ENCODE measurements at places on chromosomes 5 and 9.

GRCh38 chr5:15902066-15902465 lies 277.5 kb downstream of the MARCHF11 start:
- no peak for DNase-seq

- no peak for DNase-seq
These were observed at the start of gene FBXL7 for GRCh38 chr5:15499528-15500324. Gene FBXL7 (plus strand): TSS chr5:15500180.

- no peak for DNase-seq
These were observed 142.2 kb downstream of the PRDM9 start for GRCh38 chr5:23649594-23649993.

DNA sequence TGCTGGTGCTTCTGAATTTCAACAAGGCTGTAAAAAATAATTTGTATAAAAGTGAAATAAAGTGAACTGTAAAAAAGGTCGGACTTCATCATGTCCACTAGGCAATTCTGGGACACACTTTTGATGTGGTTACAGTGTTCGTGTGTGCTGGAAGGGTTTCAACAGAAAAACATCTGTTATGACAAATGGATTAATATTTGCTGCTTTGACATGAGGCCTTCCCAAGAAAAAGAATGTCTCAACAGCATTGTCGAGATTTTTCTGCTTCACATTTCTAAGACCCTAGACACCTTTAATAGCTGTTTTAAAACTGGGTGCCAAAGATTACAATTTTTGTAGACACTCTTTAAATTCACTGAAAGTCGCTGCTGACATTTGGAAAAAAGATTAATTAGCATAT lies 216.6 kb downstream of the SLC12A2 start:
- DNase-seq, result no peak

DNA sequence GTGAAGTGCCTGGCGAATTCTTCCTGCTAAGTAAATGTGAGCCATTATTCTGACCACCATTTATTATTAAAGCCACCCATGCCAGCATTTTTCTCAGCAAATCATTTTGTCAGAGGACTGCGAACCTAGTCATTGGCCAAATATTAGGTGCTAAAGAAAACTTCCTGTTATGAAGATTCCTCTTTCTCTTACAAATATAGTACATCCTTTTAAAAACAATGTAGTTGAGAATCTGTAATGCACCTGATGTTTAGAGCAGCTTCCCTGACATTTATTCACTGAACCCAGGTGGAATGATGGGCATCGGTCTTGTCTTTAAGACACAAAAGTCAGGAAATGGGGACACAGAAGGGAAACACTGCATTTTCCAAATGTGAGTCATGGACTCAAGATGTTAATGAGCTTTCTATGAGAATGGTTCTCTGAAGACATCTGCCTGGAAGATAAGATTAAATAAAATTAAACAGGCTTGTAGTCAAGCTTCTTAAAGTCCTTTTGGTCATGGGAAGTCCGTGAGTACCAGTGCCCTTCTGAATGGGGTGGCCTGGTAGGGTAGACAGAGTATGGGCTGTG lies 290.6 kb downstream of the FBXL7 start:
- no peak for DNase-seq

GRCh38 chr9:107142430-107142829 lies 140.6 kb upstream of the RAD23B start:
- no peak for DNase-seq

DNA sequence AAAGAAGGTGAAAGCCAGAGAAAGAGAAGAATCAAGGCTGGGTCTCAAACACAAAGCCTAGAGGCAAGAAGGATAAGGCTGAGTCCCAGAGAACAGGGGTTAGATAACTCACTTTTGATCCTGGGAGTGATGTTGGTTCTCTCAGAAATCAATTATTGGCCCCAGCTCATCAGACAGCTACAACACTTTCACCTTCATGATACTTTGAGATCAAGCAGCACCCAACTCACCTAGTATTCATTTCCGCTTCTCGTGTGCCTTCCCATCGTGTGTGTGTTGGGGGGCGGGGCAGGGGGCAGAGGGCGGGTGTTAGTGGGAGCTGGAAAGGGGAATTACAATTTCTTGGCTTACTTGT lies 92.2 kb upstream of the RAD23B start:
- DNase-seq, result no peak

DNA sequence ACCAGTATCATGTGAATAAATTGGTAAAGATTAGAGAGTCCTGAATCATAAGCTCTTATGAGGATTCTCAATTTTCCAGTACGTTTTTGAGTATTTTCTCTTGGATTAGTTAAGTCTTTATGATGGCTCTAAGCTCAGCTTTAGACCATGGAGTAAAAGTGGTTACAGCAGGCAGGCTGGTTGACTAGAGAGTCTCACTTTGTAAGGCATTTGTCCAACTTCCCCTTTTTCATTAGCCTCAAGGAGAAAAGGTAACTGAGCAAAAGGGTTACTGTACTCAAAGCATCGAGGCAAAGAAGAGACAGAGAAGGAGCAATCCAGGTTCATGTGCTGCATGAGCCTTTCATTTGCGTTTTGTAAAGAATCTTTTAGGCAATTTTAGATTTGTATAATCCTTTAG lies 8.5 kb downstream of the NOP16 start:
- no peak for DNase-seq

GRCh38 chr5:180043377-180043776 lies 28.2 kb downstream of the RNF130 start:
- no peak for DNase-seq

DNA sequence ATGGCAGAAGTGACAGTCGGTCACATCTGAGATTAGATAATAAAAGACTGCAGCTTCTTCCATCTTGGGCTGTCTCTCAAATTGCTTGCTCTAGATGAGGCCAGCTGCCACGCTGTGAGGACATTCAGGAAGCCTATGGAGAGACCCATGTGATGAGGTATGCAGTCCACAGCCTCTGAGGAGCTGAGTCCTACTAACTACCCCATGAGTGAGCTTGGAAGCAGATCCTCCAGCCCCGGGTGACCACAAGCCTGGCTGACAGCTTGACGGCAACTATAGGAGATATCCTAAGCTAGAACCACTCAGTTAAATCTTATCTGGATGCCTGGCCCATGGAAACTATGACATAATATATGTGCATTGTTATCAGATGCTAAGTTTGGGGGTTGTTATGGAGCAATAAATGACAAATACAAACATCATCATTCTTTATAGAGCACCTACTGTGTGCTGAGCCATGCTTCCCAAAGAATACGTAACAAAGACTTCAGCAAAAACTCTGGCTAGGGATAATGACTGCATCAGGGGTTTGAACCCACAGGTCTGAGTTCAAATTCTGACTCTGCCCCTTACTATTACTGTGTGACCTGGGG lies 26.7 kb downstream of the KCNV2 start:
- DNase-seq, result no peak

DNA sequence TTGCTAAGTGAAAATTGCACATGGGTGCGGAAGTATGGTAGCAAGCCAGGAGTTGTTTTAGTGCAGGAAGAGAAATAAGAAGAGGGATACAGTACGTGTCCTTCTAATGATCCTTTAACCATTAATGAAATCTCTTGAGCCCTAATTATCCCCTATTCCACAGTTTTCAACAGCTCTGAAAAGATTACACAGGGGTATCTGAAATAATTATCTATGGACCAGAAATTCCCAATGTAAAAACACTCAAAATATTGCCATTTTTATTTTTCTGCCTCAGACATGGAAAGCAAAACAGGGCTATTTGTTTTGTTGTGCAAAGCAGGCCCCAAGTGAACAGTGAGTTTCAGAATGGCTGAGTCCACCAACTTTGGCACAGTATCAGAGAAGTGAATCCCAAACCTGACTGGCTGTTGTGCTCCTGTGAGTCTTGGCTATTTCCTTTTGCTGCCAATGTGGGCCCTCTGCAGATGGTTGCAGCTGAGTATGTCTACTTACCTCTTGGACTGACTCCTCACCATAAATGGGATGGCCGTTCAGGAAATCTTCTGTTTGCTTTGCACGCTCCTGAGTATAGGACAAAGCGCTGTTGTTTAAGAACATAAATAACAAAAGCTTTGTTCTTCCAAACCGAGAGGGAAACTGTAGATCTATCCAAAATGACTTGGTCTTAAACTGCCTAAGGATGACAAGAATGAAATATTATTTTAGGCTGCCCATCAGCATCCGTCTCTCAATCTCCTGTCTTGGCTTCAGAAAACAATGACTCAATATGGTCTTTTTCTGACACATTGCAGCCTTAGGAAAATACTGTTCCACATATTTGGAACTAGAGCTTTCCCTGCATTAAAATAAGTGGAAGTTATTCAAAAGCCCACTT lies 204.1 kb downstream of the DEPDC1B start:
- no peak for DNase-seq

DNA sequence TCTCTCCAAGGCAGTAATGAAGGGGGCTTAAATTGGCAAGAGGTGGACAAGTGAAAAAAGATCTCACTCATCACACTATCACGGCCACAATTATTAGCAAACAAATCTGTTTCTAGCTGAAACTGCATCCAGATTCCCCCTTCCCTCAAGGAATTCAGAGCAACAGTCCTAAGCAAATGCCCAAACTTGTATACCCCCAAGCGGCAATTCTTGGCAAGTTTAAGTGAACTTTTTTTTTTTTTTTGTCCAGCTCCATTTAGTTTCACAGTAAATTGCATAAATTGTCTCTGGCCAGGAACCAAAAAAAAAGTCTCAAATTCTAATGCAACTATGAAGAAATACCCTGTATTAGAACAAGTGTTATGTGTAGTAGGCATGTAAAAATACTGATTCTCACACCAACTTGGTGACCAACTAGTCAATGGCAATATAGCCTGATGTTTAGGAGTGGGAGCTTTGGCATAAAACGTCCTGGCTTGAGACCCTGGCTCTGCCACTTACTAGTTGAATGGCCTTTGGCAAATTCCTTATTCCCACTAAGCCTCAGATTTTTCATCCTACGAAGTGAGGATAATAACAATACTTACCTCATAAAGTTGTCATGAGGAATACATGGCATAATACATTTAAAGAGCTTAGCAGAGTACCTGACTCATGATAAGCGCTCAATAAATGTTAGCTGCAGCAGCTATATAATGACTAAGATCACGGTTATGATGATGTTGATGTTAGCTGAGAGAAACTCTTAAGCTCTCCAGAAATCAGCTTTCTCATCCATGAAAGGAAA lies 193.2 kb downstream of the ADAMTSL1 start:
- DNase-seq, result no peak

- no peak for DNase-seq
These were observed 184.4 kb upstream of the DMRT1 start for GRCh38 chr9:656926-657568.

DNA sequence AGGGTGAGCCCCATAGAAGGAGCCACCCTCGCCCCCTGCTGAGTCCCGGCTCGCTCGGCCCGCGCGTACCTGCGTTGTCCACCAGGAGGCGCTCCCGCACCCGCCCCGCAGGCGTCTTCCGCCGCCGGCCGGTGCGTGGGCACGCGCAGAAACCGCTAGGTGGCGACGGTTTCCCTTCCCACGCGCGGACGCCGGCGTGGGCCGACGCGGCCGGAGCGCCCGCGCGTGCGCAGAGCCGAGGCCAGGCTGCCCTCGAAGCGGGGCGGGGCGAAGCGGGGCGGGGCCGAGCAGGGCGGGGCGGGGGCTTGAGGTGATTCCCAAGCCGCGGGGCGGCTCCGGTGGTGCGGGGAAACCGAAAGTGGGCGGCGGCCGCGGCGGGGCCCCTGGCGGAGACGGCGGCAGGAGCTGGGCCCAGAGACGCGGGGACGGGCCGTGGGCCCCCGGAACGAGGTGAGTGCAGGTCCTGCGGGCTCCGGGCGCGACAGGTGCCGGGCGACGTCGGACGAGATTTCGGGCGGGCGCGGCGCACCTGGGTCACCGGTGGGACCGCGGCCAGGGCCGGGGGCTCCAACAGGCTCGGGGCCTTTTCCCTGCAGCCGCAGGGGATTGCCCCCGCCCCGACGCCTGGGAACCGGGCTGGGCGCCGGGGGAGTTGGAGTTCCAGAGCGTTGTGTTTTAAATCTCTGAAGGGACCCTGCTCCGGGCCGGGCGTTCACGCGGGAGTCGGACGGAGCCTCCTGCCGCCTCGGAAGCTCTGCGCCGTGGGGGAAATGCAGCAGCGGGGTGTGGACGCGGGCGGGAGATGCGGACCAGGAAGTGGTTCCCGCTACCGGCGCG lies at the start of gene TDRD7:
TSS of gene TDRD7 (plus strand) at position 308 of the 837 bp plus-strand sequence. CDS start 16,370 bp downstream, outside the sequence.
- DNase-seq, result peak; percentile 89

DNA sequence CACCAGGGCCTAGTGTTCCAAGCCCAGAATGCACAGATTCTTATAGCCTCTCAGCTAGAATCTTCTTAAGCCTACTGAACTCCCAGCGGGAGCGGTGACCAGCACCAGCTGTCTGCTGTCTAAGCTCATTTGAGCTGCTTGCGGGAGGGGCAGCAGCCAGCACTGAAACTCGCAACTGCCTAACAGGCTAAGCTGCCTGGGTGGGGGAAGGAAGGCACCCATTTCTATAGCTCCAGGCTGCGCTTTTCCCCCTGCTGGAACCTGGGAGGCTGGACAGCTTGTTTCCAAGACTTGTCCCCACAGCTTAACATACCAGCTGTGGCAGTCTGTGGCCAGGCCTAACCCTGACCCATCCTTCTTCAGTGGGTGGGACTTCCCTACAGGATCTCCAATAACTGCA lies 512.9 kb downstream of the EFNA5 start:
- DNase-seq, result no peak

GRCh38 chr9:6852243-6852963 lies 94.6 kb downstream of the KDM4C start:
- DNase-seq, result no peak

GRCh38 chr9:87442451-87442850 lies 55.2 kb upstream of the DAPK1 start:
- no peak for DNase-seq

DNA sequence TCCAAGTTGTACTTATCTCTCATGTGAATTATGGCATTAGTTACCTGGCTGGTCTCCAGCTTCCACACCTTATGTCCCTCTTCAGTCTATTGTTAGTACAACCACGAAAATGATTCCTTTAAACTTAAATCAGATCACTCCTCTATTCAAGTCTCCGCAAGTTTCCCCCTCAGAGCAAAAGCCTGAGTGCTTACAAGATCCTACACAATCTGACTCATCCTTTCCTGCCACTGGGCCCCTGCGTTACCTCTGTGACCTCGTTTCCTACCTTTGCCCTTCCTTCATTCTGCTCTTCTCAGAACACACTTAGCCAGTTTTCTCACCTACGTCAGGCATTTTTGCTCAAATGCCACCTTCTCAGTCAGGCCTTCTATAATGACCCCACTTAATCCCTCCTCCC lies 45.1 kb upstream of the GLIS3 start:
- no peak for DNase-seq

DNA sequence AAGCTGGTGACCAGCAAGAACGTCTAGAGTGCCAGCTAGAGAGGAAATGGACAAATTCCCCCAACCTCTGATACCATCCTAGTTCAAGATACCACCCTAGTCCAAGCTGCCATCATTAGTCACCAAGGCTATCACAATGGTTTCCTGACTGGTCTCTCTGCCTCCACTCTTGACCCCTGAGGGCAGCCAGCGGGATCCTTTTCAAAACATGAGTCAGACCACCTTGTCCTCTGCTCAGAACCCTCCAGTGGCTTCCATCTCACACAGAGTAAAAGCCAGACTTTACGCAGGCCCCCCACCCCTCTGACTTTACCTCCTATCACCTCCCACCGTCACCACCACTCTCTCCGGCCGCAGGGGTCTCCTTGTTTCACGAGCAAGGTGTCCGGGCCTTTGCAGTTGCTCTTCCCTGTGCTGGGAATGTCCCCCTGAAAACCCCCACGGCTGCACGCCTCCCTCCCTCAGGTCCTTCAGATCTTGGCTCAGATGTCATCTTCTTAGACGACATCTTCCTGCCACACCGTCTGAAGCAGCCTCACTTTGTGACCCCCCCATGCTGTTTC lies 42.2 kb upstream of the FBXW11 start:
- DNase-seq, result no peak

Measured in effector CD4-positive, alpha-beta T cell (primary cell).